ENCODE measurements at places on chromosomes 4 and X. TPM values are rescaled to one million over a fixed set of nuclear protein-coding genes. Genes with fewer than 3 reads are reported as not detected.

Gene AR
- 1.1 TPM for polyA plus RNA-seq

Gene ADGRL3
- 90.1 TPM for polyA plus RNA-seq

Gene NPY2R
- 1.2 TPM for polyA plus RNA-seq

Gene F11
- not detected for polyA plus RNA-seq

Gene PPM1K
- polyA plus RNA-seq: 177 TPM

Gene SLC2A9
- not detected for polyA plus RNA-seq
